ENCODE measurements at places on chromosomes 2 and 18.
A peak's percentile ranks its signal among the peaks of the same experiment; 100 is the strongest.

- no peak for DNase-seq
Observed at GRCh38 chr18:23105581-23106219, 29.6 kb upstream of the CABLES1 start.

GRCh38 chr2:42504364-42505230 lies 10.8 kb upstream of the KCNG3 start:
- no peak for DNase-seq

- DNase-seq: no peak
Observed at GRCh38 chr2:72118951-72119350, 28.7 kb downstream of the CYP26B1 start.

GRCh38 chr2:62334440-62335058 lies 138.6 kb downstream of the B3GNT2 start:
- DNase-seq: no peak

- DNase-seq: no peak
Observed at GRCh38 chr2:121826036-121826435, 70.6 kb downstream of the TSN start.

DNA sequence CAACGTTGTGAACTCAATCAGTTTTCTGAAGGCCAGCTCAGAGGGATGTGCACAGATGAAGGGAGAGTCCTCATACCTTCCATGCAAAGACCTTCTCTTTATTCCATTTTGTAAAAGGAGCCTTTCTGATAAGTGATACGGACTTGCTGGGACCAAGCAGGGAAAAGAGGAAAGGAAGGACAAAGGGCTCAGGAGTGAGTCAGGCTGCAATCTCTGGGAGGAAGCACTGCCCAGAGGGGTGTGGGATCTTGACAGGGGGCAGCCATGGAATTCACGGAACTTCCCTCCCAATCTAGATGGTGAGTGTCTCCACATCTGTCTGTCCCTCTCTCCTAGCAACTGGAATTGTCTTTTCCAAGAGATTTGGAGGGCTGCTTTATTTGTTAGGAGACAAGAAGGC lies 281.4 kb upstream of the CELF4 start:
- DNase-seq: no peak

DNA sequence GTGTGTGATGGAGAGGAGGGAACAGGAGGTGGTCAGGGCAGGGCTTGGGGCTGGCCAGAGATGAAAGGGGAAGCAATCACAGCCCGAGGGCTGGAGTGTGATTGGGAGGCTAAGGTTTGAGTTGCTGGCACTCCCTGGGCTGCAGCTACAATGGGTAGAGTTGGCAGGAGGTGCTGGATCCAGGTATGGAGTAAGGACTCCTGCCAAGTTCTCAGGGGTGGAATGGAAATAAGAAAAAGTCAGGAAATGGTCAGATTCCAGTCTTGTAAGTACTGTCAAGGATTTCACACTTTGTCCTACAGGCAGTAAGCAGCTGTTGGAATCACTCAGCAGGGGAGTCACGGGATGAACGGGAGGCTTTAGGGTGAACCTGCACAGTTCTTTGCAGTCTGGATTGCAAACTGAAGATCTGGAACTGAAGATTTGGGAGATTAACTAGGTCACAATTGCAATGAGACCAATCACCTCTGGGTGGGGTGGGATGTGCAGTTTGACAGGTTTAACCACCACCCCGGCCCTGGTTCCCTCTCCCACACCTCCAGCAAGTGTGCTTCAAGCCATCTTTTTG lies 10.9 kb upstream of the INPP5D start:
- no peak for DNase-seq

DNA sequence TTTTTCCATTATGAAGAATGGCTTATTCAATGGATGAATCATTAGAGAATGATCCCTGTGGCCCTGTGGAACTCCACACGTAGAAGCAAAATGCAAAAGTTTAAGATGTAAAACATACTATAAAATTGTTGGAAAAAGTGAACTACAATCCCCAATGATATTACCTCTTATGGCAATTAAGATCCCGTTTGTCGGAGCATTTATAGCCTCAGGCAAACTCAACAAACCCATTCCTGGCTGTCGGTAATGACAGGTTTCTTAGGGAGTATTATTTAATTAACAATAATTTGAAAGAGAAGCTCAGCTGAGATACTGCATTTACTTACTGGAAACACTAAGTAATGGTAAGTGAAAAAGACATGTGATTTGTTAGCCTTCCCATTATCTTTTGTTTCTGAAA lies 138.3 kb downstream of the CDH20 start:
- DNase-seq: no peak

GRCh38 chr2:143890798-143891197 lies 629.1 kb downstream of the ZEB2 start:
- no peak for DNase-seq

DNA sequence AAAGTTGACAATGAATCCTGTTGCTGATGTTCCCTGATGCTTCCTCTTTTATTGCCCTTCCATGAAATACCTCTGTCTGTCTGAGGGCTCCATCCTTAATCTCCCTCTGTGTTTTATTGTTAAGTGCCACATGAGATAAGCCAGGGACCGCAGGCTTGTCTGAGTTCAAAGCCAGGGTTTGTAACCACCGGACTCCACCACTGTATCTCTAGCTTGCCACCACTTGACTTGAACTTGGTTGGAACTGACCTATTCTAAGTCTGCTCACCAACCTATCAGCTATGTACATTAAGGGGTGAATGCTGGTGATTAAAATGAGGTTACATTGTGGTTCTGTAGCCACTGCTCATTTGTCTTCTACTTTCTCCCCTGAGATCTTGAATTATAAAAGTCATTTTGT lies 328.5 kb upstream of the ZEB2 start:
- DNase-seq: no peak

DNA sequence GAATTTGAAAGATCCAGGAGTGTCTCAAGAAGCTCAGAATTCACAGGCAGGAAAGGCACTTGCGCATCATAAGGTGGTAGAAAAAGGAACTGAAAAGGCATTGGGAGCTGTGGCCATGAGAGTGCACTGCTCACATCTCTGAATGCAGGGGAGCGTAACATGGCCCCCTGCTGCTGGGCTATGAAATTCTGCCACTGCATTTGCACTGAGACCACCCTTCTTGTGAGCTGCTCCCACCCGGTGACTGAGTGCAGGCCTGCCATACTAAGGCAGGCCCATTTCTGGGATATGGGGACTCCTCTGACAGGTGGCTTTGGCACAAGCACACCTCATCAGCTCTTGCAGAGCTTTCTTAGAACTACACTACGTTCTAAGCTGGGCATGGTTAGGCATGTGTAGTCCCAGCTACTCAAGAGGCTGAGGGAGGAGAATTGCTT lies 25.3 kb upstream of the STARD7 start:
- no peak for DNase-seq

DNA sequence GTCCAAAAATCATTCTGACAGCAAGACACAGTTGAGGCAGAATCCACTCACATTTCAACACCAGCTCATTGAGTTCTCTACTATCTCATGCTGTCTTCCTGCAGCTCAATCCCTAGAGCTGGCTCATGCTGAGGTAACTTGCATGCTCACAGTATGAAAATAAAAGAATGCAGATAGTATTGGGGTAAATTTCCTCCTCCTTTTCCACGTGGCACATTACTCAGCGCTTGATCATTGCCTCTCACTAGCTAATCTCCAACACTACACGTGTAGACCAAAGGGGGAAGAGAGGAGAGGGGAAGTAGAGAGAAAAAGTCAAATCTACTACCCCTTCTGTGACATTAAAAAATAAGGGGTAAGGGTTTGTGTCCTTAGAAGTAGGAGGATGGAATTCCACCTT lies 300.6 kb downstream of the AFF3 start:
- DNase-seq: no peak

DNA sequence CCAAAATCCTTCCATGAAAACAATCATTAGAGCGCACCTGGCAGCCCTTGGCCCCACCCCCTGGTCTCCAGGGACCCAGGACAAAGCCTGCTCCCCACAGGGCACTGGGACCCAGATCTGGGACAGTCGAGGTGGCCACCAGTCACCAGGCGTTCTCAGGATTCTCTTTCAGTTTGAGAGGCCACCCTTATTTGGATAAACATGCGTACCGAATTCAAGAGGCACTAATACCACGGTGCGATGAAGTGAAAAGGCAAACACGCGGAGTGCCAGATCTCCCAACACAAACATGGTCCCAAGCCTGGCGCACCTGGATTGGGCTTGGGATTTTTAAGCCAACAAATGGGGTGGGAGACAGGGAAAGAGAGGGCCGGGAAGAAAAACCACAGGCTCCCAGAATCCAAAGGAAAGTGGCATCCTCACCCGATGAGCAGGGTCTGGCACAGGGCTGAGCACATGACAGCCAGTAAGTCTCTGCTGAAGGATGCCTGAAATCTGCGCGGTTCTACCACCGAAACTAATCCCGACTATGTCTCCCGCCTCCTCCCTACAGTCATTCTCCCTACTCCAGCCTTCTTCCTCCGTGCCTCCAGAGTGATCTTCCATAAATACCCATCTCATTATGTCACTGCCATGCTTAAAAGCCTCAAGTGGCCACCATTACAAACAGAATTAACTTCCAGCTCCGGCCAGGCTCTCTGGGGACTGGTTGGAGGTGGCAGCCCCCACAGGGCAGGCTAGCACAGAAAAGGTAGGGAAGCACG lies 60.9 kb upstream of the KLHL29 start:
- DNase-seq: no peak

DNA sequence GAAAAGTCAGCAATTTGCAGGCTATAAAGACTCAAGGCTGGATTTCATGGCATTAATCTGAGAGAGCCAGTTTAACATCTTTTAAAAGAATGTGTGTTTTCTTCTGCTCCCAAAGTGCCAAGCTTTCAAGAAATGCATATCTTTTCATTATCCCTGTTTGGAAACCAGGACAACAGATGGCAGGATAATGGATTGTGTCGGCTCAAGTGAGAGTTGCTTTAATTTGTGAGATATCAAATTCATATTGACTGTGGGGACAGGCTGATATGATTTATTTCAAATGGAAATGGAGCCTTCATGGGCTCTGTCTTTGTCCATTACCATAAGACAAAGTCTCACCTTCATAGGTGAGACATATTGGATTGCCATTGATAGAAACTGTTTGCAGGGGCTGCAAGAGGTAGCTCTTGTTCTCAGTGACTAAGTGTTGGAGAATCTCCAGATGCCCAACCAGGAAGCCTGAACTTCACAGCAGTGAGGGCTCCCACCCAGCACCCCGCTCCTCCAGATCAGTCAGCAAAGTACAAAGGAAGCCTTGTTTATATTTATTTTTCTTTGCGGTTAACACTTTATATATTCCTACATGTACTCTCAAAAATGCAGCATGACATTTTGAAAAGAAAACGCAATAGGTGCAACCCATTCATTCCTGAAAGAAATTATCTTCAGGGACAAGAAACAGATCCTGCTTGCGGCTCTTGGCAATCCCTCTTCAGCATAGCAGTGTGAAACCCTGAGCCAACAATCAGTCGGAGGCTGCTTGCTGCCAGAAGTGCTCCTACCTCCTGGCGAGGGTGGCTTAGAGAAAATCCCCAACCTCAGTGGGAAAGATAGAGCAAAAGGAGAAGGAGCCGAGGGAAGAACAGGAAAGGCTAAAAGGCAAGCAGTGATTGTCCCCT lies 65.8 kb upstream of the ATL2 start:
- no peak for DNase-seq

DNA sequence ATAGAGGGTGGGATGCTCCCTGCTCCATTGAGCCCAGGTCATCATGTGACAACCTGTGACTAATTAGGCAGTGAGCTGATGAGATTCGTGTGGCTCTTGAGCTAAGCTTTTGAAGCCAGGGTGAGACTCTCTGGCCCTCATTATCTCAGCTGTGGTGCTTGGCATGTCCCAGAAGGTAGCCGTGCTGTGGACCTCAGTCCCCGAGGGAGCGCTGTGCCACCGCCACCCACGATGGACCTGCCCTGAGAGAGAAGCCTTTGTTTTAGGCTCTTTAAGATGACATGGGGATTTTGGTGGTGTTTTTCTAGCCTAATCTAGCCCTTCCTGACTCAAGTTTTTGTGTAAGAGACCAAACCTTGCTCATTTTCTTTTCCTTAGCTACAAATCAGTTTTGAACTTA lies 66.4 kb downstream of the NEDD4L start:
- DNase-seq: no peak

GRCh38 chr2:241048149-241048948 lies 49.9 kb downstream of the SNED1 start:
- no peak for DNase-seq

GRCh38 chr18:23142251-23142929 lies 7.1 kb downstream of the CABLES1 start:
- no peak for DNase-seq

GRCh38 chr2:175955136-175955535 lies 46.9 kb downstream of the LNPK start:
- DNase-seq: no peak

GRCh38 chr2:237774811-237775553 lies 23.6 kb upstream of the RBM44 start:
- peak; percentile 52 for DNase-seq

GRCh38 chr2:100814453-100814852 lies 5.5 kb upstream of the NPAS2 start:
- no peak for DNase-seq

DNA sequence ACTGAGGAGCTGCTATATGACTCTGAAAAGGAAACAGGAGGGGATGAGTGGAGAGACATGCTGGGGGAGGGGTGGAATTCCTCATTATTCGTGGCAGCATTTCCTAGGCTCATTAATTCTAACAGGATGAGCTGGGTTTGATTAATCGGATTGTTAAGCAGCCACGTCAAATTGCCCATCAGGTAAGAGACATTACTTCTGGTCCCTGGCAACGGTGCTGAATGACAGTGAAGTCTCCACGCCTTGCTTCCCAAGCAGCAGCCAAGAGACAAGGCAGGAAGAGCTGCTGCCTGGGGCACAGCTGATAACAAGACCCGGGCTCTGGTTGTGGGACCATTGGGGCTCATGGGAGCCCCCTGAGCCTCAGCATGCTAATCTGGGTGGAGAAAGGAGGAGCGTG lies 86.6 kb downstream of the MARCHF4 start:
- DNase-seq: no peak

DNA sequence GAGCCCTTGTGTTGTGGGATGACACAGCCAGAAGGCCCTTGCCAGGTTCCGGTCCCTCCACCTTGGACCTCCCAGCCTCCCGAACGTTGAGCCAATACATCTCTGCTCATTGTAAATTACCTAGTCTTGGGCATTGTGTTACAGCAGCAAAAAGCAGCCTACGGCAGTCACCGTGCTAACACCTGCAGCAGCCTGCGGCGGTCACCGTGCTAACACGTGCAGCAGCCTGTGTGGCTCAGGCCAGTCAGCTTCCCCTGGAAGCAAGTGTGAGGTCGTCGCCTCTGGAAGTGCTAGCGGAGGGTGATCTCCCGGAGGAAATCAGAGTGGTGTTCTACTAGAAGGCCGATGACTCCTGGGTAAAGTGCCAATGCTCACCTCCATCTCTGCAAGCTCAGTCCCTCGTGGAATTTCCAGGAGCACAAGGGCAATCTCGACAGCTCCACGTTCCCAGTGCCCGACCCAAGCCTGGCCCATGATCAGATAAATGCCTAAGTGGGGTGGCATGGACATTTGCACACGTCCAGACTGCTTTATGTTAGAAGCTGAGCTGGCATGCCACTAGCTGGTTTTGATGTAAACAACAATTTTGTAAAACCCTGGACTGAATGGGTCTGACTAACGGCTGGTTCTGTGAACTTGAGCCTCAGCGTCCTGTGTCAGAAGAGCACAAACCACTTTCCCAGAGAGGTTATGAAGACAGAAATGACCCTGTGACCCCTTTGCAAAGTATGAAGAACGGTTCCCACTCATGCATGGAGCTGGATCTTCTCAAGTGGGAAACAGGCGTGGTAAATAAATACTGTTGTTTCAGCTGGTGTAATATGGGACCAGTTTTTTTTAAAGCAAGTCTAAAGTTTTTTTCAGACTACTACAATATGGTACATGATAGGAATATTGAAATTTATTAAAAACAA lies 11.4 kb upstream of the CNDP1 start:
- DNase-seq: no peak

Data from CD4-positive, alpha-beta T cell treated with Interleukin-2 at 100 ng/mL for 4 hours (primary cell).